ENCODE measurements at places on chromosomes 1 and 21.

- DNase-seq = peak; percentile 33
Observed at GRCh38 chr1:91730801-91731732, 154.9 kb downstream of the TGFBR3 start.

GRCh38 chr1:18919197-18919905 lies 17.0 kb upstream of the ALDH4A1 start:
- no peak for DNase-seq

- DNase-seq = no peak
Observed at GRCh38 chr1:45026446-45026845, 14.4 kb downstream of the UROD start.

- no peak for DNase-seq
Observed at GRCh38 chr1:97947695-97948094, 26.9 kb upstream of the DPYD start.

DNA sequence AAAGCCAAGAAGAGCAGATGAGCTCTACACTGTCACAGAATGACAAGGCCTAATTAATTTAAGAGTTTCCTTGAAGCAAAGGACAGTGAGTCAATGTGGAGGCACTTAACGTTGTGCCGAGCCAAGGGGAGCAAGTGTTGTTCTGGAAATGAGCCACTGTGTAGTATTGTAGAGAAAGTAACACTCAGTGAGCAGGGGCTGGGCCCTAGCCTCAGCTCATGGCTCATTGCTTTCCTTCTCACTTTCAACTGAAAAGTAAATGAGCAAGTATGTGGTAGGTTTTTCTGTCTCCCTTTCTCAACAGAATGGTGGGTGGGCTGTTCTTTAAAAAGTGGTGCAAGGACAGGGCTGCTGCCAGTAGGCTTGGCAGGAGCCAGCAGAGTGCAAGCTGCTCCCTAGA lies 11.8 kb upstream of the KIAA0040 start:
- no peak for DNase-seq

DNA sequence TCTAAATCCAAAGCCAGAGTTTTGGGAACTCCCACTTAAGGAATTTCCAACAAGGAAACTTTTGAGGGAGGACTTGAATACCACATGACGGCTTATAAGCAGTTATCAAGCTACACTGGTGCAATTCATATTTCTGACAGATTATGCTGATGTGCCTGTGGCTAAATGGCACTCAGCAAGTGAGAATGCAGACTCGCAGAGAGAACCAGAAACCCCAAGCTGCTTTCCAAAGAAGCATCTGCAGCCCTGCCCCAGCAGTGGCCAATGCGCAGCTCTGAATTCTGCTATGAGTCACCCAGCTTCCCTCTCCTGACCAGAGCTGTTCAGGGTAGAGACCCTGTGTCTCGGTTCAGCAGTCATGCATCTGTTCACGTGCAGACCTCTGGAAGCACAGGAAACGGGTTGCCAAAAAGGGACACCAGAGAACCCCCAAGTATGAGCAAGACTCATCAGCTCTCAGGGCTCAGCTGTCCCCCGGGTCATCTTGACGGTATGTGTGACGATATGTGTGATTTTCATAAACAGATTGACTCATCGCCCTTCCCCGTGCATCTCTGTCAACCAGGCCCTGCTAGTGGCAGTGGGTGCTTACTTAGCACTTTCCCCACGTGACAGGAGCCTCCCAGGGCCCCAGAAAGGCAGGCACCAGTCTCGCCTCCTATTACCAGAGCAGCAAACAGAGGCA lies 76.3 kb downstream of the ITPKB start:
- DNase-seq = peak; percentile 95

GRCh38 chr1:230792691-230793462 lies 45.7 kb downstream of the CAPN9 start:
- no peak for DNase-seq

DNA sequence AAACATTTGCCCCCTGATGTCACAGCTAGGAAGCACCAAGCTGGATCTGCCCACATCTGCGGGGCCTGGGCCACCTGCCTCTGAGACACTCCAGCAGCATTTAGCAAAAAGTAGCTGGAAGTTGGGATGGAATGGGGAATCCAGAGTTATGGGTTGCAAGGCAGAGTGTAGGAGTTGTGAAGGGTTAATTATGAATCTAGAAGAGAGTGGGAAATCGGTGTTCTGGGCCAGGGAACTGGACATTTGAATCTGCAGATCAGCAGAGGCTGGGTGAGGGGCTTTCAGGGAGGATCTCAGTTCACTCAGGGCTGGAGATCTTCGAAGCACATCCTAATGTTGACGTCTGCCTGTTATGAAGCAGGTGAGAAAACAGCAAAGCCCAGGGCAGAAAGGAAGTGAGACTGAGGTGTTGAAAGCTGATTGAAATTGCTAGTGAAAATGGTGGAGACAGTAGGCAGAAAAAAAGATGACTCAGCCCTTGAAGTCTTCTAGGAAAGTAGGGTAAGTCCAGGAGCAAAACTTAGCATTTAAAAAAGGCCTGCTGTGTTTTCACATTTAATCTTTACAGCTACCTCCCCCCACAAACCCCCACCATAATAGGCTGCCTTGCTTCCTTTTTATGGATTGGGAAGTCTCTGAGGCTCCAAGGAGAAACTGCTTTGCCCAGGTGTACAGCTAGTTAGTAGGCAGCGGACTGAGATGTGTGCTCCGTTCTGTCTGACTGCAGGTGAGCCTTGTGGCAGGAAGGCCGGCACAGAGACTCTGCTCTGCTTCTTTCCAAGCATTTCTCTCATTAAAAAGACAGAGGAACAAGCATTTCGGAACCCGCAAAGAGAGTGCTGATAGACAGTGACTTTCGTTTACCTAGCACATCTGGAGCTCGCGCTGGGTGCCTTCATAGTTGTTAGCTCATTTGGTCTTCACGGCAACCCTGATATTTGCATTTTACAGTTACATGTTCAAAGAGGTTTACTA lies 7.2 kb downstream of the VANGL1 start:
- DNase-seq = peak; percentile 20

GRCh38 chr1:188343914-188344313 lies 1515.2 kb downstream of the PLA2G4A start:
- DNase-seq = no peak

- no peak for DNase-seq
Observed at GRCh38 chr1:228207381-228207810, 448 bp upstream of the OBSCN start.

DNA sequence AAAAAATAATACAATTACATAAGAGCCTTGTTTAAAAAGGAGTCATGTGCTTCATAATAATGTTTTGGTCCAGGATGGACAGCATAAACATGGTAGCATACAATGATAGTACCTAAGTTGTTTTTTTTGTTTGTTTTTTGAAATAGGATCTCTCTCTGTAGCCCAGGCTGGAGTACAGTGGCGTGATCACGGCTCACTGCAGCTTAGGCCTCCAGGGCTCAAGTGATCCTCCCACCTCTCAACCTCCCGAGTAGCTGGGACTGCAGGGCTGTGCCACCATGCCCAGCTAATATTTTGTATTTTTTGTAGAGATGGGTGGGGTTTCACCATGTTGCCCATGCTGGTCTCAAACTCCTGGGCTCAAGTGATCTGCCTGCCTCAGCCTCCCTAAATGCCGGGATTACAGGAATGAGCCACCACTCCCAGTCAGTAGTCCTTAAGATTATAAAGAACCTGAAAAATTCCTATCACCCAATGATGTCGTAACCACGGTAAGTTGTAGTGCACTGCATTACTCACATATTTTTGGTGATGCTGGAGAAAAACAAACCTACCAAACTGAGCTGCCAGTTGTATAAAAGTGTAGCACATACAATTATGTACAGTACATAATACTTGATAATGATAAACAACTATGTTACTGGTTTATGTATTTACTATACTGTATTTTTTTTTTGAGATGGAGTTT lies 22.4 kb upstream of the RCOR3 start:
- no peak for DNase-seq

GRCh38 chr1:16721871-16722641 lies 18.3 kb upstream of the RNU1-4 start:
- no peak for DNase-seq

DNA sequence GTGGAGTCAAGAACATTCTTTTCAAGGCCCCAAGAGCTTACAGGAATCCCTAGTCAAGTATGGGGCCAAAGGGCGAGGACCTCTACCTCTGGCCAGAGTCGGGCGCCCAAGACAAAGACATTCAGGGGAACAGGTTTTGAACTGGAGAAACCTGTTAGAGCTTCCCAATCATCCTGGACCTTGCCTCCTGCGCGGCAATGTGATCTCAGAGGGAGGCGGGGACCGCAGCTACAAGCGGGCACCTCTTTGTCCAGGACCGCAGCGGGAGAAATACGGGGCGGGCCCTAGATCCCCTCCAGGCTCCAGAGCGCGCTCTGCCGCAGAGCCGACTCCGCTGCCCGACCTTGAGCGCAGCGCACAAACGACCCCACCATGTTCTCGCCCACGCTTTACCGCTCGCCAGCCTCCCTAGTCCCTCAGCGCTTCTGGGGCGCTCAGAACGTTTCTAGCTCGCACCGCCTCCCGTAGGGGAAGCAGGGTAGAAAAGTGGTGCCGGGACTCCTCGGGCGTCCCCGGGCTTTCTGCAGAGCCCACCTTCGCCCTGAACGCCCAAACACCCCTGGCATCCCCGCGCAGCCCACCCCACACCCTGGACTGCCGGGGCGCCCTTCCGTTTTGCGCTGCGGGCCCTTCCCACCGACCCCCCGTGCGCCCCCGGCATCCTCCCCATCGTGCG lies 28.1 kb downstream of the RABIF start:
- DNase-seq = no peak

DNA sequence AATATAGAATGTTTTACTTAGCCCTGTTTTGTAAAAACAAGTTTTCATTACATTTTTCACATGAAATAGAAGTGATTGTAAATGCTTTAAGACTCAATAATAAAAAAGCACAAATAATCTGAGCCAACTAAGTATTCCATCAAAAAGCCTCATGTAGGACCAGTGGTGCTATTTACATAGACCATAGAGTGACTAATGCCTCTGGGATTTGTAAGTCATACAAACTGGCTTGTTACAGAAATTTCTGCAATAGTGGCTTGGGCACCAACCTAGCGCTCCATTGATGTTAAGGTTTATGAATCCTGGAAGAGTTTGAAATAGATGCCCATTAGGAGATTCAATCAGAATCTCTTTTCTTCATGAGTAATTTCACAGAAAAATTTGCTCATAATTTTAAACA lies 31.9 kb downstream of the ZMYM1 start:
- DNase-seq = no peak

- no peak for DNase-seq
Observed at GRCh38 chr21:23936224-23936623, 1671.1 kb downstream of the MRPL39 start.

DNA sequence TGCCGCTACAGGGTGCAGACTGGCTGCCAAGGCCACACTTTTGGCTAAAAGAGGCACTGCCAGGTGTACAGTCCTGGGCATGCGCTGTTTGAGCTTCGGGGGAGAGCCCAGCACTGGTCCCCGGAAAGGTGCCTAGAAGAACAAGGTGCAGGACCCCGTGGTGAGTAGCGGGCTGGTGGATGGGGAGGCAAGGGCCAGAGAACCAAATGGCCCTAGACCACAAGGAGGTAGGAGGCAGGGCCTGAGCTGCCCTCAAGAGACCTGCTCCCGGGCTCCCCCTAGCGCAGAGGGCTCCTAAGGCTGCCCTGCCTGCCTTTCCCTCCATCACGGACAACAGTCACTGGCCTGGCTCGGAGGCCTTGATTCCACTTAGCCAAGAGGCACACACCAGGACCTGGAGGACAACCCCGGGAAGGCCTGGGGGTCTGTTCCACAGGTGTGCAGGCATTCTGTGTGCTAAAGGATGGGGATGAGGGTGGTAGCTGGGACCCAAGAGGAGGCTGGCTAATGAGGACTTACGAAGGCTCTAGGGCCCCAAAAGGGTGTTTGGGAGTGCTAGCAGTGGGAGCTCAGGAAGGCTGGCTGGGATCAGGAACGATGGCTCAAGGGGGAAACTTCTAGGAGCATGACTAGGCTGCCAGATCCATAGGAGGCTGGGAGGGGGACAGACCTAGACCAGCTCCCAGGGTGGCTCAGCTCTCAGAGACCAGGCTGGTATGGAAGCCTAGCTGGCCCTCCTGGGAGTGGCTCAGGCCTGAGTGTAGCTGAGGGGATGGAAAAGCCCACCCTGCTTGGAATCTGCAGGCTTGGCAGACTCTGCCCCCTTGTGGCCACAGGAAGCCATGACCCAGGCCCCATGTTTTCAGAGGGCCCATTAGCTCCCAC lies 742 bp downstream of the ARTN start:
- peak; percentile 42 for DNase-seq

DNA sequence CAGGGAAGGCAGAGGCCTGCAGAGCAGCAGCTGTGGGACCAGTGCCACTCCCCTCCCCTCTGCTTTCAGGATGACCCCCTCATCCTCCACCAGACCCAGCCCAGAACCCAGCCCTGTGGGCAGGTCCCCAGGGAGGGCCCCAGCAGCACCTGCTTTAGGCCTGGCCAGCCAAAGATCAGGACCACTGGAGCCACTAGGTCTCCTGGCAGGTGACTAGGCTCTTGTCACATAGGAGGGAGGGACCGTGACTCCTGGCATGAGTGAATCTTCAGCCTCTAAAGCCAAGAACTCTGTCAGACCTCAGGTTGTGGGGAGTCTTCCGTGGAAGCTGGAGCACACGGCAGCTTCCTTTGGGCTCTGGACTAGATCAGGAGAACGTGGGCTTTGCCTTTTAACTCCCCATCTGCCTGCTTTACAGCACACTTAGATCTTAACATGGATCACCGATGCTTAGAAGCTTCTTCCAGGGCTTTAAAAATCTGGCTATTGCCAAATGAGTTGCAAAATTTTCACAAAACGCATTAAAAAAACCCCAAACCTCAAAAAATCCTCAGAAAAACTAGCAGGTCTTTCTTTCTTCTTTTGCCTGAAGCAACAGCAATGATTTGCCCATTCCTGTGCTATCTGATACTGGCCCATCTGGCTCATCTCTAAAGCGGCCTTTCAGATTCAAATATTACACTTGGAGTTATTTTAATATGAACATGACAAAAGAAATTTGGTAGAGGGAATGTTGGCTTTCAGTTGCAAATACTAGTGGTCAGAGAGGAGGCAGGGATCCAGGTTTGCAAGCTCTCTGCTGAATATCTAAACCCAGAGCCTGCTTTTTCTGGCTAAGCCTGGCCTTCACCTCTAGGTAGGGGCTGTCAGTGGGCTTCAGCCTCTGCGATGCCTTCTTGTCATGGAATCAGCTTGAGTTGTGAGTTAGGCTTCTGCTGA lies 235.2 kb downstream of the SDCCAG8 start:
- no peak for DNase-seq

DNA sequence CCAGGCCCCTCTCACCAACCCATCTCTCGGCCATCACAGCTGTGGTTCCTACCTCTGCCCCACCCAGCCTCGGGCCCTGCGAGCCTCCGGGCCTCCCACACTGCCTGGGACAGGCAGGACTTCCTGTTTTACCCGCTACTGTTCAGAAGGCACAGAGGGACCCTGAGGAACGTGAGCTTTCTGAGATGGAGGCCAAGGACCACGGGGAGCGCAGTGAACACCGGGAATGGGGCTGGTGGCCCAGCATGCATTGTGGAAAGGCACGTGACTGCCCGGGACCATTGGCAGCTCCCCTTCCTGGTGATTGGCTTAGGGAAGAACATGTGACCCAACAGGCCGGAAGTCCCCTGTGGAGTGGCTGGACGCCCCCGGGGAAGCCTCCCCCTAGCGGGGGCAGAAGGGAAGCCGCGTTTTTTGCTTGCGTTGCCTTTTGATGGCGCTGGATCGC lies 7.0 kb downstream of the S100B start:
- DNase-seq = no peak

All from CD4-positive, alpha-beta T cell treated with Interleukin-2 at 100 ng/mL for 4 hours (primary cell).